ENCODE measurements at places on chromosomes 1 and 21.

- no peak for DNase-seq
Measured at GRCh38 chr1:15226388-15227255, 20.4 kb upstream of the FHAD1 start.

DNA sequence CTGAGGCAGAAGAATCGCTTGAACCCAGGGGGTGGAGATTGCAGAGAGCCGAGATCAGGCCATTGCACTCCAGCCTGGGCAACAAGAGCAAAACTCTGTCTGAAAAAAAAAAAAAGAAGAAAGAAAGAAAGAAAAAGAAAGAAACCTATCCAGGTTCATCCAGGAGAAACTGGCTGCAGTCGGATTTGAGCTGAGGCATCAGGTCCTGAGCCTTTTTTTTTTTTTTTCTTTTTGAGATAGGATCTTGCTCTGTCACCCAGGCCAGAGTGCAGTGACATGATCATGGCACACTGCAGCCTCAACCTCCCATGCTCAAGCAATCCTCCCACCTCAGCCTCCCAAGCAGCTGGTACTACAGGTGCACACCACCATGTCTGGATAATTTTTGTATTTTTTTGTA, 22.5 kb upstream of the LUZP1 start:
- no peak for DNase-seq

- DNase-seq, result no peak
Measured at GRCh38 chr1:30904191-30904961, 4.2 kb downstream of the SDC3 start.

DNA sequence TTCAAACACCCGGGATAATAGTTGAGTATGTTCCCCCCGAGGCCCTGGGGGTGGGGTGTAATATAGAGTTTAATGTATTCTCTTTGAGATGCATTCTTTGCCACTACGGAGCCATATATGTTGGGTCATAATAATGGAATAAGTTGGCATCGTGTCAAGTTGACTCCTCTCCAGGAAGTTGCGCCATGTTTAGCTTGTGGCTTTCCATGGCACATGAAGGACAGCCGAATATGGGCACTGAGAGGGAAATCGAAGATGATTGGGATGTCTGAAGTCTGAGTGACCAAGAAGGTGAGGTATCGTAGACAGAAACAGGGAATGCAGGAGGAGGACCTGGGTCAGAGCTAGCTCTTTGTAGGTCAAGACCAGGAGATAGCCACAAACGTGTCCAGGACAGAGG, 92.6 kb downstream of the PAX7 start:
- DNase-seq, result no peak

DNA sequence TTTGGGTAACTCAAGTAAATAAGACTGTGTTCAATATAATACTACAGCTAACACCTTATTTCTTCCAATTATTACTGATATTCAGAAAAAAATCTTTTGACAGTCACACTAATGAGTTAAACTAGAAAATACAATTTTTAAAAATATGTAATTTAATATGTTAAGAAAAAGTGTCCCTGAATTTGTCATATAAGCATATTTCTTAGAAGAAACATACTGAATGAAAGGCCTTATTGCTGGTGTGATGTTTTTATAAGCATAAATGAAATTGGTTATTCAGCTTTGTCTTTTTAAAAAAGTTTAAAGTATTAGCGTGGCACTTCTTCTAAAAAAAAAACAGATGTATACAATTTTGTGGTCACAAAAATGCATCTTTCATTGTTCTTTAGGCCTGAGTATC, 267.3 kb downstream of the NEGR1 start:
- DNase-seq, result no peak

- DNase-seq, result no peak
Measured at GRCh38 chr1:199774433-199775089, 252.9 kb upstream of the NR5A2 start.

DNA sequence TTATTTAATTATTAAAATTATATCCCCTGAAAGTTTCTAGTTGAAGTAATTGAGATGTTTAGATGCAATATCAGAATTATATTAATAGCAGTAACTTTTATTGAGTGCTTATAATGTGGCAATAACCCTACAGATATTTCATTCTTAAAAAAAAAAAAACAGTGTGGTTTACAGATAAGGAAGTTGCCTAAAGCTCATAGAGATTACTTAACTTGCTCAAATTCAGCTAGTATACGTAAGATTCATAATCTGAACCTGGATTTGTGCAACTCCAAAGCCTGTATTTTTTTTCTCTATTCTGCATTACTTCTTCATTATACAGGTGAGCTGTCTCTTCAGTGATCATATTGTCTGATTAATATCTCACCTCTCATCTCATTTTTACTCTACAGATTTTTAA, 156.0 kb upstream of the PTBP2 start:
- DNase-seq, result no peak

DNA sequence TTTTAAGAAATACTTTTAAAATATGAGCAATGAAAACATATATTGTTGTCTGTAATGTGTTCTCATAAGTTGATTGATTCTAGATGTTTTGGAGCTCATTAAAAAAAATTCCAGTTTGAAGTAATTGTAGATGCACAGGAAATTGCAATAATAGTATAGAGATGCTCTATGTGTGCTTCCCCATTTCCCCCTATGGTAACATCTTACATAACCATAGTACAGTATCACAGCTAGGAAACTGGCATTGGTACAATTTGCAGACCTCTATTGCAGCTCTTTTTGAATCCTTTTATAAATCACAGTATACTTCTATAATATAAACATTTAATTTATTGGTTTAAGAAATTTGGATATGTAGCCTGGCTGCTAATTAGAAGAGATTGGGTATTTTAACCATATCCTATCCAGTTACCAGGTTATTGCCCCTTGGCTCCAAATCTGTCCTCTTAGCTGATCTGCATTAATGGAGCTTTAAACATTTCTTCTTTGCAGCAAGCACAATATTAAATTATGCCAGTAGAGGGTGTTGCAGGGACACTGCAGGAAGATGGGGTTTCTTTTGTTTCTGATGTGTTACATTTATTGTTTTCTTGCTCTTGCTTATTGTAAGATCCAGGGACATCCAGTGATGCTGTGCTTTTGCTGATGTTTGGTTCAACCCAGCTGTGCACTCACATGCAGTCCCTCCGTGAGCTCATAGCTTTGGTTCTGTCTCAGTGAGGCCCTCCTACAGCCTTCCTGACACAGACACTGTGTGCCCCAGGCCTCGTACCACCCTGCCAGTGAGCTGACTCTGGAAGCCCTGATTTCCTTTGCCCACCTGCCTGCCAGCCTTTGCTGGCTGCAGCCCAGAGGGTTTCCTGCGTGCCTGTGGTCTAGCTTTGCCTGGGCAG, 103.3 kb downstream of the RABGAP1L start:
- DNase-seq, result peak; percentile 11

GRCh38 chr1:90291431-90292216, 296.7 kb downstream of the ZNF326 start:
- DNase-seq, result no peak

- DNase-seq, result no peak
Measured at GRCh38 chr1:164780111-164780812, 221.3 kb downstream of the PBX1 start.

GRCh38 chr1:111503585-111504060, at the start of the genes ADORA3 and TMIGD3:
Gene ADORA3, minus strand, starts transcription at chr1:111503633. Its CDS starts 279 bp downstream, at chr1:111503354.
Gene TMIGD3, minus strand, starts transcription at chr1:111503633. Its CDS starts 279 bp downstream, at chr1:111503354.
- no peak for DNase-seq

GRCh38 chr1:18485227-18485626, 4.5 kb downstream of the KLHDC7A start:
- no peak for DNase-seq

DNA sequence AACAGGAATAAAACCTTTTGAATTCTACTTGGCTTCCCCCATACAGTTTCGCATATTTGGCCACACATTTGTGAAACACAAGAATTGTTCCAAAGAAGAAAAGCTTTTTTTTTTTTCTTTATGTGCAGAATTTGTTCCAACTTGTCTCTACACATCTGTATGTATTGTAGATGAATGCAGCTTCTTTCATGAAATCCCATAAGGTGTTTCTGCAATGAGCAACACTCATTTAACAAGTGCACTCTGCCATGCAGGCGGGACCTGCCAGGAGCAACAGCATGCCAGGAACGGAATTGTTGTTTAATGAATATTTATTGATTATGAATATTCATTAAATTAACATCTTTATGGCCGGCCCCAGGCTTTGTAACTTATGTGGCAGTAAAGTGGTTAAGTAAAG, 1075.0 kb downstream of the TTLL7 start:
- no peak for DNase-seq

GRCh38 chr1:67855444-67855843, 22.2 kb upstream of the GNG12 start:
- DNase-seq, result no peak

- peak; percentile 21 for DNase-seq
Measured at GRCh38 chr1:36154765-36155407, 1.1 kb upstream of the MAP7D1 start.

GRCh38 chr1:21882721-21883415, 54.2 kb downstream of the HSPG2 start:
- no peak for DNase-seq

- DNase-seq, result no peak
Measured at GRCh38 chr21:36722370-36723368, 23.8 kb downstream of the SIM2 start.

GRCh38 chr1:103525114-103525606, 339 bp upstream of the RNPC3 start:
- peak; percentile 80 for DNase-seq

GRCh38 chr1:166918956-166919316, 42.9 kb upstream of the TADA1 start:
- no peak for DNase-seq

- no peak for DNase-seq
Measured at GRCh38 chr1:198107091-198107501, 49.7 kb upstream of the NEK7 start.

DNA sequence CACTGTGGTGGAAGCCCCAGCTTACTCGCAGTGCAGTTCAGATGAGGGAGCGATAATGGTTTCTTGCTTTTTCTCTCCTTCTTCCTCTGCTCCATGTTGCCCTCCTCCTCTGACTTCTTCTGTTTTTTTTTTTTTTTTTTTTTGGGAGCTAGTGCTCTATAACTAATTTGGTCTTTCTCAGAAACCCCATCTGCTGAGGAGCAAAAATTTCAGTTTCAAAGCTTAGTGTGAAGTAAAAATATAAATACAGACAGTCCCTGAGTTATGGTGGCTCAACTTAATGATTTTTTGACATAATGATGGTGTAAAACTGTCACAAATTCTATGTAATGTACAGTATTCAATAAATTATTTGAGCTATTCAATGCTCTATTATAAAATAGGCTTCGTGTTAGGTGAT, 120.7 kb downstream of the TBX19 start:
- no peak for DNase-seq

DNA sequence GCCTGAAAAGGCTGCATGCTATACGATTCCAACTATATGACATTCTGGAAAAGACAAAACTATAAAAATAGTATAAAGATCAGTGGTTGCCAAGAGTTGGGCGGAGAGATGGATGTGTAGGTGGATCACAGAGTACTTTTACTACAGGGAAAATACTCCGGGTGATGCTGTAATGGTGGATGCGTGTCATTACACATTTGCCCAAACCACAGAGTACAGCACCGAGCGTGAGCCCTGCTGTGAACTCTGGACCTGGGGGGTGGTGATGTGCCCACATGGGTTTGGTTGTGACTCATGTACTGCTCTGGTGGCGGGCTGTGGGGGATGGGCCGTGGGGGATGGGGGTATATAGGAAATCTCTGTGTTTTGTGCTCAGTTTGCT, 162.7 kb upstream of the COL6A1 start:
- no peak for DNase-seq

DNA sequence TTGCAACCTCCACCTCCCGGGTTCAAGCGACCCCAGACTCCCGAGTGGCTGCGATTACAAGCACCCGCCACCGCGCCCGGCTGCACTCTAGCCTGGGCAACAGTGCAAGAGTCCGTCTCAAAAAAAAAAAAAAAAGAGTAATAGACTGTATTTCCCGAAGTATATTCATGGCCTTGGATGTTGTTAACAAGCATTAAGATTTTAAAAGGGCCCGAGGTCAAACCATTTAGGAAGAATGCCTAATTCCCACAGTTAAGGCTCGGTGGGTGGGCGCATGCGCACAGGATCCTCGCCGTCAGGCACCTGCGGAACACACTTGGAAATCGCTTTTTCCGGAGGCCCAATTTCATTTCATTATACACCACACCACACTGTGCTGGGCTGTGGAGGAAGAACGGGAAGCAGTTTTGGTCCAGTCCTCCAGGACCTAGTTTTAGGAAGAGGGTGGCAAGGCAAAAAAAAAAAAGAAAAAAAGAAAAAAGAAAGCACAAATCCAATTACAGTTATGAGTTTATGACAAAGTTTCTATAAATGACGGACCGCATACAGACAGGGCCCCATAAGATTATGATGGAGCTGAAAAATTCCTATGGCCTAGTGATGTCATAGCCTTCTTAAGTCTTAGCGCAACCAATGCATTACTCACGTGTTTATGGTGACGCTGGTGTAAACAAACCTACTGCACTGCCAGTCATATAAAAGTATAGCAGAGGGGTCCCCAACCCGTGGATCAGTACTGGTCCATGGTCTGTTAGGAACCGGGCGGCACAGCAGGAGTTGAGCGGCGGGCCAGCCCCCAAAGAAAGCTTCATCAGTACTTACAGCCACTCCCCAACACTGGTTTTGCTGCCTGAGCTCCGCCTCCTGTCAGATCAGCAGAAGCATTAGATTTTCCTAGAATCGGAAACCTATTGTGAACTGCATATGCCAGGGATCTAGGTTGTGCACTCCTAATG, 38.2 kb downstream of the H3-3A start:
- peak; percentile 37 for DNase-seq

GRCh38 chr21:36516281-36516680, 36.4 kb upstream of the CLDN14 start:
- DNase-seq, result no peak

DNA sequence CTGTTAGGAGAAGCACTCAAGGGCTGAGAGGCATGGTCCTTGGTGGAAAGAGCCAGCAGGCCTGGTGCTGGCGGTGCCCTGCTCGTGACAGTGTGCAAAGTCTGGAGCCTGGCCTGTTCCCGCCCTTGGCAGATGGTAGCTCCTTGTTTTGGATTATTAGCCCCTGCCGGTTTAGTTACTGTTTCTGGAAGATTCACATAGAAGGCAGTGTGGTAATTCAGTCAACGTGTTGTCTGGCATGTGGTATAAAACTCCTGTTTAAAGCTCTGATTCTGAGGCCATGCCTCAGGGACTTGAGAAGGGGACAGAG, 6.8 kb downstream of the PKNOX1 start:
- no peak for DNase-seq

- no peak for DNase-seq
Measured at GRCh38 chr1:113792471-113792870, 19.8 kb downstream of the RSBN1 start.

- no peak for DNase-seq
Measured at GRCh38 chr1:218811497-218811896, 362.2 kb upstream of the LYPLAL1 start.

DNA sequence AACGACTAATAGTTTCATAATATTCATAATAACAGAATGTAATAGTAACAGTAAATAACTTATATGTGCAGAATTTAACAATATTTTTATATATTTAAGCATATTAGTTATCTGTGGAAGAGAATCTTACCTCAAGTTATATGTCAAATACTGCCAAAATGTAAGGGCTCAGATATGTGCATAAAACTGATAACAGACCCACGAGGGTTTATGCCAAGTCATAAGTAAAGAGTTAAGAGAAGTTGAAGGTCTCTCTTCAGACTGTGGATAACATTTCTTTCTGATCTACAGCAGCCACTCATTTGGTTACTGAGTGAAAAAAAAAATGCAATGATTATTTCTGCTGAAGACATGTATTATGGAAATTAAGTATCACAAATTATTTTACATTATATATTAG, 1167.8 kb upstream of the NCAM2 start:
- DNase-seq, result no peak
